ENCODE measurements at places on chromosomes 7 and 10.

DNA sequence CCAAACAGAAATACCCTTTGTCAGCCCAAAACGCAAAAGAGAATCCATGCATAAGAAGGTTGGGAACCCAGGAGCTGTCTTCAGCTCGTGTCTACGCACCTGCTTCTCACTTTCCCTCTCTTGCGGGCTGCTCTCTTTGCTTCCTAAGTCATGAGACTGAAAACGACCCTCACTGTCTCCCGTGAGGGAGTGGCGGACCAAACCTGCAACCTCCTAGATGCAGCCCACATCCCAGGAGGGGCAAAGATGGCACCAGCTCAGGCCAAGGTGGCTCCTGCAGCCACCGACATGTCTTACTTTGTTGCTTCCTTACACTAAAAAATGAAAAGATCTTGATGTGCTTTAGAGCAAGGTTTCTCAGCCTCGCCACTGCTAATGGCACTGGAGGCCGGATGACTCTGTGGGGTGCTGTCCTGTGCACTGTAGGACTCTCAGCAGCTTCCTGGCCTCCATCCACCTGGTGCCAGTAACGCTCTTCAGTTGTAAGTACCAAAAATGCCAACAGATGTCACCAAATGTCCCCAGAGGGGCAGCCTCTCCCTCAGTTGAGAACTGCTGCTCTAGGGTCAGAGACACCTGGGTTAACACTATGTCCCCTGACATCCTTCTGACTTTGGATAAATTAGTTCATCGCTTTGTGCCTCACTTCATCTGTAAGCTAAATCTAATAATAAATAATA, 179.8 kb upstream of the PFKP start:
- no peak for DNase-seq

GRCh38 chr10:126011995-126012394, 115.6 kb downstream of the FANK1 start:
- DNase-seq = no peak

DNA sequence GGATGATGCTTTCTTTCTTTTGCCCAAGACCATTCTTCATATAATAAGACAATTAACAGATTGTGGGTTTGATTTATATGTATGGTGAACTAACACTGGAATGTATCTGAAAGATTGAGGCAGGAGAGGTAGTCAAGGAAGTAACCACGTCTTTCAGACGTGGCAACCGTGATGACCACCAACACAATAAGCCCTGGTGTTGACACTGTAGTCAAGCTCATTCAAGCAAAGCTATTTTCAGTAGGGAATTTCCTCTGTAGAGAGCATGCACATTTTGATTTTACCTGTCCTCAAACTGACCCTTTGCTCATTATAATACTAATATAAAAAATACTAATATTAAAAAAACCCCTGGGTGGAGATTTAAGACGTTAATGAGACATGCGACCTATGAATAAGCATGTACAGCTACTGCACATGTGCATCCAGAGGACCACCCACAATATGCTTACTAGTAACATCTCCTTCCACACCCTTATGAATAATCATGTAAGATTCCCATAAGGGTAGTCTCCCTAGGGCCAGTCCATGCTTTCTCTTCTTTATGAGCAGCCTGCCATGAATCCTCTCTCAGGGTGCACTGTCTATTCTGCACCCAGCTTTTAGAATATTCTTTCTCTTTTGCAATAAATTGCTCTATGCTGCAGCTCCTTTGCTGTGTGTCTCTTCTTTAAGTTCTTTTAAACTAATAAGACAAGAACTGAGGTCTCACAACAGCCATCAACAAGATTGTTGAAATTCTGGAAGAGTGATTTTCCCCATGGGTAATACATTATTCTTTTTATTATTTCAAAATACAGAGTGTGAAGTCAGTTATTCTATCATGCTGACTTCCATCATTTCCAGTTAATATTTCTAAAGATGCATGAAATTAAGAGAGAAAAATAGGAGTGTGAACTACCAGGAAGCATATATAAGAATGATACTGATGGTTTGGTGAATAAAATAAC, 151.3 kb upstream of the NPVF start:
- no peak for DNase-seq

DNA sequence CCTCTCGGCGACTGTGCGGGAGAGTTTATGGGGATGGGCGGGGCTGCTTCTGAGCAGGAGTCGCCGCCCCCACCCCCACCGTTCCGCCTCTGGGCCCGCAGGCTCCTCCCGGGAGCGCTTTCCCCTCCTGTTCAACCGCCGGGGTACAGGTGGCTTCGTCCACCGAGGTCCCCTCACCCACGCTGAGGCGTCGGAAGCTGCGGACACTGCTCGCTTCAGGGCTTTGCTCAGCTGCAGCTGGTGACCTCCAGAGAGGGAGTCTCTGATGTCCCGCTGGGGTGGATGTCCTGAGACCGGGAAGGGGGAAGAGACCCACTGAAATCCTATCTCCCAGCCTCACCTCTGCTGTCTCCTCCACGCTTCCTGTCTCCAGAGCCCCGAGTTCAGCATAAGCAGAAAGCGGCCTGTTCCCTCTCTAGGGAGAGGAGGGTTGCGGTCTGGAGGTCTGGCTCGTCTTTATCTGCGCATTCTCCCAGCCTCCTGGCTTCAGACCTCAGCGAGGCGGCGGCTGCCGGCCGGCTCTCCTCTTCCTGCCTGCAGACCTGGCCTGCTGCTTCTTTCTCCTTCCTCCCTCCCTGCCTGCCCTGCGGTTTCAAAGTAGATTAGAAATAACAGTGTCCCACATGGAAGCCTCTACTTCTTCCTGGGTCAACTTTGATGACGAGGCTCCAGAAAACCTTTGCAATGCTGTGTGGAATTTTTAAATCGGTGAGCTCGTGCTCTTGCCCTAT, 1.8 kb downstream of the CYP2E1 start:
- DNase-seq = no peak

- DNase-seq = no peak
These were observed 211.2 kb downstream of the GLI3 start for GRCh38 chr7:42025635-42026375.

GRCh38 chr10:61692447-61693010, 29.8 kb downstream of the CABCOCO1 start:
- DNase-seq = no peak

DNA sequence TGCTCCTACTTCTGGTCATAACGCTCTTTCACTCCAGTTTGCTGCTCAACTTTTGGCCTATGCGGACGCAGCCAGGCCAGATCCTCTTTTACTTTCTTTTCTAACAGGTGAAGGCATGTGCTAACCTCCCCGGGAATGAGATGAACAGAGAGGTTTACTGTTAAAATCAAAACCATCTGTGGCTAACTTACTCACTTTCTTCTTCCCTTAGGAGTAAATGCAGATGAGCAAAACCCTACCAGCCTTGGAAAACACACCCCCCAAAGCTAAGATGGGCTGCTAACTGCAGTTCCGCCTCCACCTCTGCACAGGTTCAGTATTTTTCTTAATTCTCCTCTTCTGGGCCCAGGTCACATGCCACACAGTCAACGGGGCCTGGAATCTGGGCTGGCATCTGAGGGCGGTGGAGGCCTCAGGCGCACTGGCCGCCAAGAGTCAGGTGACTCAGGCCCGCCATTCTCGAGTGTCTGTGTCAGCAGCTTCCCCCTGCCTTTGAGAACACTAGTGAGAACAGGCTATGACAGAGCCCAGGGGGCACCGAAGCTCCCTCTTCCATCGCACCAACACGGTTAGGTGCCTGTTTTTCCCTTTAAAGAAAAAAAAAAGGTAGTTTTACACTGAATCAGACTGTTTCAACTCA, 11.1 kb downstream of the FAM53B start:
- no peak for DNase-seq

- peak; percentile 28 for DNase-seq
These were observed 3.8 kb upstream of the DDX50 start for GRCh38 chr10:68897336-68897741.

GRCh38 chr7:123747620-123748141, 1.1 kb downstream of the WASL start:
- DNase-seq = no peak

GRCh38 chr7:72309476-72309875, 102.7 kb downstream of the CALN1 start:
- DNase-seq = no peak

Data from DMS79 (cell line).